ENCODE measurements at places on chromosomes 11 and 22.

- no peak for DNase-seq
These were observed 75.0 kb downstream of the CACNA1I start for GRCh38 chr22:39645532-39645931.

DNA sequence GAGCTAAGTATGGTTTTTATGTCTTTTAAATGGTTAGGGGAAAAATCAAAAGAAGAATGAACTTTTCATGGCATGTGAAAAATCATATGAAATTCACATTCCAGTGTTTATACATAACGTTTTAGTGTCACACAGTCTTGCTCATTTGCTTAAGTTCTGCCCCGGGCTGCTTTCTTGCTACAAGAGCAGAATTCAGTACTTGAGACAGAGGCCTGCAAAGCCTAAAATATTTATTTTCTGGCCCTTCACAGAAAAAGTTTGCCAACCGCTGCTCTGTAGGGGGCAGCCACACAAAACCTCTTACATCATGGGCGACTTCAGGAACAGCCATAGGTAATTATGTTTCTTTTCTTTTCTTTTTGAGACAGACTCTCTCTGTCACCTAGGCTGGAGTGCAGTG lies 1.0 kb upstream of the ATG2A start:
- DNase-seq = no peak

- DNase-seq = no peak
These were observed 163.3 kb downstream of the CASP12 start for GRCh38 chr11:104734998-104735397.

DNA sequence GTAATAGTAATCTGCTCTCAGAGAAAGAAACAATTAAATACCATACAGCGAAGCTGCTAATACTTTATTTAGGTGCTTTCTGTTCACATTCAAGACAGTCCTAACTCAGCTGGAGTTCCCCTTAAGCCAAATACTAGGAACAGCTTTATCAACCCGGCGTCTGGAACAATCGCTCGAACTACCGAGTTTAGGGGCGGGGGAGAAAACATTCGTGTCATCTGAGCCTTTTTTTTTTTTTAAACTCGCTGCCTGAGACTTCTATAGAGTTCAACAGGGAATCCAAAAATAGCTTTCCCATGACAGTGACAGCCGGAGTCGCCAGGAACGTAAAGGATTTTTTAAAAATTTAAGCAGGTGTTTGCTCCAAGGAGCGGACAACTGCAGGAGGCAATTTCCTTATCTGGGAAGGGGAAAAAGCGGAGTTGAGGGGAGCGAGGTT lies 852 bp downstream of the TRAF6 start:
- DNase-seq = peak; percentile 31

- no peak for DNase-seq
These were observed 11.2 kb upstream of the UBQLNL start for GRCh38 chr11:5527716-5528115.

- no peak for DNase-seq
These were observed 30.4 kb upstream of the RASL10A start for GRCh38 chr22:29345932-29346331.

DNA sequence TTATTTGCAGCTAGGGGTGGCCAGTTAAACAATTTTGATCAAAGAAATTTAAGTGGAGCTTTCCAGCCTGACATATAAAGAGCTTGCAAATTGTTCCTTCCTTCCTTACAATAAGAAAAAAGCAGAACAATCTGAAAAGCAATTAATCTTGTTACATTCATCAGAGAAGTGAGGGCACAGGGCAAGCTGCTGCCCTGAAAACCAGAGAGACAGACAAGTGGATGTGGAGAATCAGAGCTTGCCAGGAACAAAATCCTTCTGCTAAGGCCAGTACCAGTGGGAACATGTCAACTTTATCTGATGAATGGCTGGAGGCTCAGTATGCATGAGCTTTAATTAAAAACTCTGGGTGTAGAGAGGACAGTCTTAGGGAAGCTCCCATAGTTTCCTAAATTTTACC lies 8.8 kb downstream of the CCDC179 start:
- DNase-seq = no peak

DNA sequence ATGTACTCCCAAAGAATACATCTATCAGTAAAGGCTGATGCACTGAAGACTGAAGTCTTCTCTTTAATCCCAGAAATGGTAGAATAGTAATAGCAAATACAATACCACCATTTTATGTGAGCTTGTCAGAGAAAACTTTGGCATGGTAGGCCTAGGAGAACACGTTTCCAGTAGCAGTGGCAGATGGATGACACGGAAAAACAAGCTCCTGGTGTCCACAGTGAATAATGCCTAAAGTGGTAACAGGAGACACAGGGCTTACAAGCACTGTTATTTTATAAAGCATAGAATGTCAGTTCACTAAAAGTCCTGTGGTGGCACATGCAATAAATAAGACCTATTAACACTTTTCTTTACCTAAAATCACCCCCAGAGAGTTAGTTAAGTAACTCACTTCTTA lies 277.6 kb downstream of the TTC28 start:
- DNase-seq = no peak

DNA sequence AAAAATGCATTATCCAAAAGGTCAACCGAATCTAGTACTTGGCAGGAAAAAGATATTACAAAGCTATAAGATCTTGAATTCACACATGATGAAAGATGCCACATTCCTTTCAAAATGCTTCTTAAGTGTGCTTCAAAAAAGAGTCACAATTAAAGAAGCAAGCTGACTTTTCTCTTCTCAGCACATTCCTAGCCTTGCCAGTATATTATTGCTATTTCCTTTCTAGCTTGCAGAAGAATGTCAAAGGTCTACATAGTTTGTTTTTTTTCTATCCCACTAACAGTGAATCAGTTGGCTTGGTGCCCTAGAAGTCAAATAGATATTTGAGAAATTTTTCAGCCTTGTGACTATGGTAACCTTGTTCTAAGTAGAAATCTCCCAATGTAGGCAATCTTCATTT lies 56.8 kb downstream of the GUCY1A2 start:
- no peak for DNase-seq

GRCh38 chr11:78789375-78789774 lies 214.7 kb upstream of the NARS2 start:
- no peak for DNase-seq

DNA sequence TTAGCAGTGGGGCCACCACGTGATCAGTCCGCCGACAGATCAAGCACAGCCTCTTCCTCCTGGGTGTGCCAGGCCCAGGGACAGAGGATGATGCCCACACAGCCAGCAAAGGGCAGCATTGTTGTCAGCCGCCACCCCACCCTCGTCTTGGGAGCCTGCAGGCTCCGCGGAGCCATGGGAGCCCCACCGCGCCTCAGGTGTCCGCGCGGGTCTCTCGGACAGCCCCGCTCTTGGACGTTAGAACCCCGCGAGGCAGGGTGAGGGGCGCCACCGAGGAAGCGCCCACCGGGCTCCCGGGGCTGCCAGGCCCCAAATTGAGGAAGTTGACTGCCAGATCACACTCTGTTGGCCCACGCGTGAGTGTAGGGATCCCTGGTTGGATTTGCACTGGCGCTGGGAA lies 83.9 kb upstream of the MS4A8 start:
- no peak for DNase-seq

DNA sequence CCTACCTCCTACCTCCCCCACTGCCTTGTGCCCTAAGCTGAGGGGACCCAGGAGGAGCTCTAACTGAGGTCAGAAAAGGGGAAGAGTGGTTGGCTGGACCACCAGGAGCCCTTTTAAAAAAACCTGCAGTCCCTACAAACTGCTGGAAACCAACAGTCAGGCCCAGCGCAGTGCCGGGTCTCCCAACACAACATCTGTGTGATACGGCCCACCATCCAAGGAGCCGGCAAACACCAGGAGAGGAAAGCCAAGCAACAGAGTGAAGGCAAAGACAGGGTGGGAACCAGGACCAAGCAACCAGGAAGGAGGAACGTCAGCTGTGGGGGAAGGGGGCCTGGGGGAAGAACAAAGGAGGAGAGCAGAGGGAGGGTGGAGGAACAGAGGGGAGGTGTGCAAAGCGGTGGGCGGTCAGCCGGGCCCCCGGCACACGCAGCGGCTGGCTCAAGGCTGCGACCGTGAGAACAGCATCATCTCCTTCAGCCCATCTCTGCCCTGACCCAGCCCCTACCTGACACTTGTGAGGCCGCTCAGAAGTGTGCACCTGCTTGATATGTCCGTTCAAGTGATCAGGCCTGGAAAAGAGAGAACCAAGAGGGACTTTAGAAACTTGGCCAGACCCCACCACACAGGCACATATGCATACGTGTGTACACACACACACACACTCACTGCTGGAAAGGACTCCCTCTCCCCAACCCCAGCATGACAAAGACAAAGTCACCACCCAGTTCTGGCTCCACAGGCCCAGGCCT lies 3.6 kb downstream of the PATZ1 start:
- no peak for DNase-seq

DNA sequence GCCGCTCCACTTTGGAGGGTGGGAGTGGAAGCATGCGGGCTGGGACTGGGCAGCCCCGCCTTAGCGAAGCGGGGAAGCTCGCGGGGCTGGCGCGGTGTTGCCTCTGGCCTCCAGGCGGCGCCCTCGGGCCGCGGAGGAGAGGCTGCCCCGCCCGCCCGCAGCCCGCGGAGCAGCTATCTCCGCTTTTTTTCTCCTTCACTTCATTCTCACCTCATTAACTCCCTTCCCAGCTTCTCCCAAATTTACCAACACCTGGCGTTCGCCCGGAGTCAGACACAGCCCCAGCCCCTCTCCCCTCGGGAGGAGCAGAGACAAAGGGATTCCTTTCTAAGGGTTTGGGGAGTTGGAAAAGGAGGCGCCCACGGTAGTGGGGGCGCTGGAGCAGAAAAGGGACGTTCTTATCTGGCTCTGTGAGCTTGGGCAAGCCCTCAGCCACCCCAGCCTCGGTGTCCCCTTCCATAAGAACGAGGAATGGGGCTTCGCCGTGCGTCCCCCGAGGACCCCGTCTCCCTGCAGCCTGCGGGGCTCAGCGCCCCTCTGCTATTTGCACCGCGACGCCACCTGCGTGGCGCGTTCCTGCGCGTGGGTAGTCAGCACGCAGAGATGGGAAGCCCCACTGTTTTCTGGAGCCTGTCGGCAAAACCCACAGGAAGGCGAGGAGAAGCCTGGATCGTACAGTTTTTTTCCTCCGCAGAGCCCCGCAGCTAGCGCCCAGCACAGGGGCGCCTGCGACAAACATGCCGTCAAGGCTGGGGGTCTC lies 1.5 kb upstream of the WNT11 start:
- peak; percentile 77 for DNase-seq

GRCh38 chr11:20157728-20158127 lies 2.5 kb downstream of the DBX1 start:
- no peak for DNase-seq

GRCh38 chr22:38850399-38850798 lies 6.6 kb upstream of the NPTXR start:
- DNase-seq = no peak

- DNase-seq = no peak
These were observed 9.6 kb upstream of the EIF3D start for GRCh38 chr22:36538529-36538928.

DNA sequence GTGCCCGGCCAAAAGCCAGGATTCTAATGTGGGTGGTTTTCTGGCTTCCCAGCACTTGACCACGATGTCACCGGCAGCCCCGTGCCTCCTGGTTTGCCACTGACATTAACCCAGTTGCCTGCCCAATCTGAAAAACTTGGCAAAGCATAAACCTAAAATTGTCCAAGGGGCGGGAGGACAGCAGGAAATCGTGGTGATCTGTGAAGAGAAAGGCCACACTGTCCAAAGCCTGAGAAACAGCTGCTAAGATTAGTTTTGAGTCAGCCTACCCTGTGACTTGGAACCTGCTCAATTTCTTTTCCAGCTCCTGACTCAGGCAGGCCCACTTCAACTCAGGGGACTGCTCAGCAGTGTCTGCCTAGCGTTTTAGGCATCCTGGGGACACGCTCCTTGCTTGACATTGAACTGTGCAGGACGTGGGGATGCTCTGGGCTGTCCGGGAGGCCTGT lies 8.2 kb upstream of the F2 start:
- DNase-seq = no peak

- no peak for DNase-seq
These were observed 30.6 kb downstream of the LMO1 start for GRCh38 chr11:8232849-8233606.

DNA sequence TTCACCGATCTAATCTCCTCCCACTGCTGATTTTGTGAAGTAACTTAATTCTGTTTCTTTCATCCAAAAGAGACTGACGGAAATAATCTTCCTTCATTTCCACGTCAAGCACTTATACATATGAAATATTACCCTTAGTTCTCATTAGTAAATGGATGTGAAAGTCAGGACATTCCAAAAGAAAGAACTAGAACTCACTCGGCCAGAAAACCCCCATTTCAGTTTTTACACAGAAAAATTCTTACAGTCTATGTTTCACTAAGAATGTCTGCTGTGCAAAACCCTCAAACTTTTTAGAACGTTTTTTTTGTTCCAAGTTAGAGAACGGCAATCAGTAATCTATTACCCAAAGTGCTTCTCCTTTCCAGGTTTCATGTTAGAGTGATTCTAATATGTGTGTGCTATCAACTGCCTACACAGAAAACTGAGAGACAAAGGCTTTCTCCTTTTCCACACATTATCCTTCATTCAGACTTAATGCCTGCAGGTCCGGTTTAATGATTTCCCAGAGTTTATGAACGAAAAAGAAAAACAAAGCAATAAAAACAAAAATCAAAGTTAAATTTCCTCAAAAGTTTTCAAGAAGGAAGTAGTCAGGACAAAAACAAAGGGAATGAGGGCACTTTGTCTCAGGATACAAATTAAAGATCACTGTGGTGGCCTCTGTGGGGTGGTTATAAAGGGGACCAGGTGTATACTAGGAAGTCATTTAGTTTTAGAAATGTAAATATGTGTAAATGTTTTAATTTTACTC lies 11.3 kb upstream of the SESN3 start:
- DNase-seq = no peak

- no peak for DNase-seq
These were observed 14.1 kb upstream of the SYT8 start for GRCh38 chr11:1820463-1821325.

DNA sequence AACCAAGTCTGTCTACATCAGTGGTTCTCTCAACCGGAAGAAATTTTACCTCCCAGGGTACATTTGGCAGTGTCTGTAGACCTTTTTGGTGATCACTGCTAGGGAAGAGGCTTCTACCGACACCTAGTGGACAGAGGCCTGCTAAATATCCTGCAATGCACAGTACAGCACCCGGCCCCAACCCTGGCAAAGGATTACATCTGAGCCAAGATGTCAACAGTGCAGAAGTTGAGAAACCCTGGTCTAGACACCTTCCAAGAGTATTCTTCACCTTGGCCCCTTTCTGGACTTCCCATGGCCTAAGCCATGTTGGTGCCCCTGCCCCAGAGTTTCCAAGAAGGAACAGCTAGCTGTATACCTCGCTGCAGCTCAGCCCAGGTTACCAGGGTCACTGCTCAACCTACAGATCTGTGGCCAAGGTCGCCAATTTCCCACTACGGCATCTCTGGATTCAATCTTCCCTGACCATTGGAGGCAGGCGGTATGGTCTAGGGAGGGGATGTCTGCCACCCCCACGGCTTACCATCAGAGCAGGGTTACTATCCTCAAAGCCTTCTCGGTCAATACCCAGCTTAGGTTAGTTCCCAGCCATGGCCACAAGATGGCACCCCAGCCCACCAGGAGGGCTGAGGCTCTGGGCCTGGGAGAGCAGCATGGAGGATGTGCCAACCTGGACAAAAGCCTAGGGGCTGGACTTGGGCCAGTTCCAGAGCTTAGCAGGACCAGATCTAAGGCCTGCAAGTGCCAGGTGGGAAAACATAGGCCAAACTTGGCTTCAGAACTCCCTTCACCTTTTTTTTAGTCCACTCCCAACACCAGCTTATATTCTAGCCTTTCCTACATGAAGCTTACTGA lies 3.7 kb upstream of the KCNC1 start:
- peak; percentile 77 for DNase-seq

- no peak for DNase-seq
These were observed 43.9 kb downstream of the ADM start for GRCh38 chr11:10348650-10349280.

Data from activated CD4-positive, alpha-beta T cell treated with anti-CD3 and anti-CD28 coated beads, Interleukin-2, amount 50 U/mL, for 16 hours (primary cell).